GF-D8 (cell line): ENCODE measurements at places on chromosomes 2 and 18.

DNA sequence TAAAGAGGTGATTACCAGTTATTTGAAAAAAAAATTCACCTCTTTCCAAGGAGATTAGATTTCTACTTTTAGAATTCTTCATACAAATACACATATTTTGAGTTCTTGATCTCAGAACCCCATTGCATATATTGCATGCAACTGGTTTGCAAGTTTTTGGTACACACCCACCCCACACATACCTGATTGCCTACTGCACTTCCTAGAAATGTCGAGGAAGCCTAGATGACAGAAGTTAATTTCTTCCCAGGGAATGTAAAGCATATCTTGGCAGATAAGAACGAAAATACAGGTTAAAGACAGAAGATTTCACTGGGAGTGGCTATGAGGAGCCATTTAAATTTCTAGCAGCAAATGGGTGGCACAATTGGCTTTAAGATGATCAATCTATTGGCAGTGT lies 67.1 kb upstream of the IL1R1 start:
- no peak for DNase-seq

GRCh38 chr18:5628512-5629255 lies 84.9 kb upstream of the EPB41L3 start:
- DNase-seq: no peak

DNA sequence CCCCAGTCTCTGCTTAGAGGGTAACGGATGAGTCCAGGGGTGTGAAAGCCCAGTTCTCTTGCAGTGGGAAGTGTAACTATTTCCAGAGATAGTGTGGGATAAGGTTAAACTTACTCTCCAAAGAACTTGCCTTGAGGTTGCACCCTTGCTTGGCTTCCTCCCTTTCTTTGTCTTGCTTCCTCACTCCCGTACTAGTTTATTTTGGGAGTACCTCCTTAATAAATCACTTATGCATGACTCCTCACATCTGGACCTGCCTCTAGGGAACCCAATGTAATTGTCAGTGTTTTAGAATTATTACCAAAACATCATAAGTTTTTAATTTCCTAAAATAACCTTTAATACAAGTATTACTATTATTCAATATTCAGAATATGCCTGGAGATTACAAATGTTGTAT lies 35.2 kb downstream of the CPO start:
- DNase-seq: no peak

DNA sequence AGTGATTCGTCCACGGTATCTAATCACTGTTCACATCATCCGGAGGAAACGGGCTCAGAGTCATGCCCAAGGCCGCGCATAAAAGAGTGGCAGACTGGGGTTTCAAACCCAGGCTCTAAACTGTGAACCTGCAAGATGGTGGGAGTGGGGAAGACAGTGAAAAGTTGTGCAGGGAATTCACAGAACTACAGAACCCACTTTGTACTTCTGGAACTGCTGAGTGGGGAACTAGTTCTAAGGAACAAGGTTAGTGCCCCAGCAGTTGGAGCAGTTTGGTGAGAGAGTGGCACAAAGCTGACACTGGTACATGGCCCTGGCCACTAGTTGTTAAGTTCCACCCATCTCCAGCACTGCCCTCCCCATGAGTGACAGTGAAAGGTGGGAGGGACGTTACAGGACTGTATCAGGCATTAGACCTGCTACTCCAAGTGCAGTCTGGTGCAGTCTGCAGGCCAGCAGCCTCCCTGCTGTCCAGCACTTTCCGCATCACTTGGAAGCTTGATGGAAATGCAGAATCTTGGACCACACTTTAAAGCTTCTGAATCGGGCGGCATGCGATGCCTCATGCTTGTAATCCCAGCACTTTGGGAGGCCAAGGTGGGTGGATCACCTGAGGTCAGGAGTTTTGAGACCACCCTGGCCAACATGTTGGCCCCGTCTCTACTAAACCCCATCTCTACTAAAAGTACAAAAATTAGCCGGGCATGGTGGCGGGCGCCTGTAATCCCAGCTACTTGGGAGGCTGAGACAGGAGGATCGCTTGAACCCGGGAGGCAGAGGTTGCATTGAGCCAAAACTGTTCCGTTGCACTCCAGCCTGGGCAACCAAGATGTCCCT lies 47.3 kb downstream of the C2orf42 start:
- no peak for DNase-seq

- no peak for DNase-seq
These were observed 37.7 kb downstream of the FBXO48 start for GRCh38 chr2:68429311-68429826.

GRCh38 chr18:73908323-73908722 lies 239.3 kb downstream of the FBXO15 start:
- no peak for DNase-seq

DNA sequence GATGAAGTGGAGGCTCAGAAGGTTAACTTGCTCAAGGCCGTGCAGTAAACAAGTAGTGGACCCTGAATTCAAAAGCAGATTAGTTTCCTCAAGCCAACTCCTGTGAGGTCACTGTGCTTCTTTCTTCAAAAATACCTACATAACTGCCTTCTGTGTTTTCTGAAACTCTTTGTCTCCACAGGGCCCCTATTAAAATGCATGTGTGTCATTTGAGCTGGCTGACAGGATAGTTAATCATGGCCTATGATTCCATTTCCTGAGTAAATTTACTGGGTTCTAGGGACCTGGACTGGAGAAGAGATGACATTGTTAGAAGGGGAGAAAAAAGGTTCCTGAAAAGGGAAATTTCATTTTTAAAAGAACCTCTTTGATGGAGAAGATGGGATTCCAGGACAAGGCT lies 12.9 kb upstream of the DTNA start:
- no peak for DNase-seq

DNA sequence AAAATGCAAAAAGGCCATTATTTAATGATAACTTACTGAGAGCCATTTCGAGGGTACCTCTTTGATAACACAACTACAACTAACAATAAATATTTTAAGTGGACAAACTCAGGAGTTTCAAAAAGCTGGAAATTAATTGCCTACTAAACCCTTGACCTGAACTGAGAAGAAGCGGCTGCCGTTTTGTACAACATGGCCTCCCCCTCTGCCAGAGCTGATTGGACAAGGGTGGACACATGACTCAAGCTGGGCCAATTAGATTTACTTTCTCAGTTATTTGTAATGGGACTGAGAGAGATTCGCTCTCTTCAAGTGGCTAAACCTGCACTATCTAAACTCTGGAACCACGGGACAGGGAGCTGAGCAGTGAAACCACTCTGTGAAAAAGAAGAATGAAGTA lies 135.9 kb upstream of the SERPINE2 start:
- DNase-seq: no peak

- no peak for DNase-seq
These were observed 114.3 kb downstream of the LCLAT1 start for GRCh38 chr2:30561349-30561748.

DNA sequence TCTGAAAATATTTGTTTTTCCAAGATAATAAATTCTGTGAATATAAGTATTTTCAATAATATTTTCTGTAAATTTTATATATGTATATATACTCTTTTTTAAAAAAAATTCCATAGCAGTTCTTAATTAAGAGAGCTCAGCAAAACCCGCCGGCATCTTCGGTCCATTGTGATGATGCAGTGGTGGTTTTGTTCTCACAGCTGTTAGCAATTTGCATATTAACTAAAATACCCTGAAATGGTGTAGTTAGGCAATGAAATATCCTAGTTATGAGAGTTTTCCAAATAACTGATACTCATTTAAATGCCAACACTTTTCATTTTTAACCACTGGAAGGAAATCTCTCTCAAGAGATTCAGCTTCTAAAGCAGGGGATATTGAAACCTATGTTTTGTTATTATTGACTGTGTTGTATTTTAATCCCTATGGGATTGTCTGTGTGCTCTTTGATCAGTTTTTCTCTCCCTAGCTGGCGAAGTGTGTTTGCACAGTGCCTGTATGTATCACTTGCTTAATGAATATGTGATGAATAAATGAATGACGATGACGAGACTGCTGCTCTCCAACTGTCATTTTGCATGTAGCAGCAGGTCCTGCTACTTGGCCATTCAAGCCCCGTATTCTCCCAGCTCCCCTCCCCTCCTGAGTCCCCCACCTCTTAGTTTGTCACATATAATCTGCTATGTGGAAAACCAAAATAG lies 42.4 kb downstream of the PSMG2 start:
- no peak for DNase-seq
